Omental fat pad (tissue), 4 donors: ENCODE measurements at places on chromosomes 12 and 14.

- DNase-seq = no peak
These were observed 199.9 kb upstream of the FOXN3 start for GRCh38 chr14:89616852-89617341.

- DNase-seq = no peak
These were observed 333.6 kb downstream of the DPF3 start for GRCh38 chr14:72560331-72560730.

GRCh38 chr12:109461846-109462756 is 15.0 kb downstream of the KCTD10 start:
- DNase-seq = peak; percentile 74

GRCh38 chr14:100815478-100816285 is 10.2 kb upstream of the MEG3 start:
- no peak for DNase-seq

DNA sequence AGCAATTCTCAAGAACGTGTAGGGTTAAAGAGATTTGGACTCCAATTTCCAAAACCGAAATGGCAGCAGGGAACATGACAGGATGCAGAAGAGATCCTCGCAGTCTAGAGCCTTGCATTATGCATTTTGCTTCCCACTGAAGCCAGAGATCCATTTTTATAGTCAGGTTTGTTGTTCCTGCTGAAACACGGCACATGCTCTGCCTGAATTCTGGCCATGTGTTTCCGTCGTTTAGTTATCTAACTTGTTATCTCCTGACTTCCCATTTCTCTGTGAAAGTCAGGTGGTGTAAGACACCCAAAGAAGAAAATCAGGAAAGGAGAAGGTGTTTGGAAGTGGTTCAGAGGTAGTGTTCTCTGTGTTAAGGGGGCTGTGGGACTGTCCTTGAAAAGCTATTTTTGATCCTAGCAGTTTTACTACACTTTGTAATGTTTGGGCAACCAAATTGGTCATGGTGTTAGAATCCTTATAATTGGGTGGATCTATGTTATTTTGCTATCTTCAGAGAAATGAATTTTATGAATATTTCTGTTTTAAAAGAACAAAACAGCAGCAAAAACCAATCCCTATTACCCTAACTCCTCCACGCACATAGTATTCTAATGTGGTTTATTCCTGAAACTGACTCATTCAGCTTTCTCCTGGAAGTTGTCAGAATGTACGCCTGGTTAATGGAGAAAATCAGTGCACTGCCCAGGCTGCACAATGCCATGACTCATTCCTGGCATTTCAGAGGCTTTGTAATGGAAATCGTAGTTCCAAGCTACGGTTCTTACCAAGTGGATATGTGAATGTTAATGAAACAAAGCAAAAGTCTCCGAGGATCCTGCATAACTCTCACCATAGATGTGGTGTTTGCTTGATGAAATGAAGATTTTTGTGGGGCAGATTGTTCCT is 110.1 kb downstream of the SAMD4A start:
- DNase-seq = no peak

DNA sequence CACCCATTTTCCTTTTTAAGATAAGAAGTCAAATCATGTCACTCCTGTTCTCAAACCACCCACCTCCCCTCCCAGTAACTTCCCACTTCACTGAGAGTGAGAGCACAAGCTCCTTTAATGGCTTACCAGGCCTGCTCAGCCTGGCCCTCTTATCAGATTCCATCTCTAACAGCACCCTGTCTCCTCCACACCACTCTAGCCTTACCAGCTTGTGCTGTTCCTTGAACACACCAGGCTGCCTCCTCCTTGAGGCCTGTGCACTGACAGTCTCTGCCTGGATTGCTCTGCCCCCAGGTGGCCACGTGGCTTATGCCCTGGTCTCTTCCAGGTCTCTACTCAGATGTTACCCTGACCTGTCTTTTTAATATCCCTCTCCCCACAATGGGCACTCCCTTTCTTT is 40.1 kb upstream of the EVL start:
- no peak for DNase-seq

GRCh38 chr12:25082628-25083027 is 112.3 kb downstream of the DNAI7 start:
- no peak for DNase-seq

DNA sequence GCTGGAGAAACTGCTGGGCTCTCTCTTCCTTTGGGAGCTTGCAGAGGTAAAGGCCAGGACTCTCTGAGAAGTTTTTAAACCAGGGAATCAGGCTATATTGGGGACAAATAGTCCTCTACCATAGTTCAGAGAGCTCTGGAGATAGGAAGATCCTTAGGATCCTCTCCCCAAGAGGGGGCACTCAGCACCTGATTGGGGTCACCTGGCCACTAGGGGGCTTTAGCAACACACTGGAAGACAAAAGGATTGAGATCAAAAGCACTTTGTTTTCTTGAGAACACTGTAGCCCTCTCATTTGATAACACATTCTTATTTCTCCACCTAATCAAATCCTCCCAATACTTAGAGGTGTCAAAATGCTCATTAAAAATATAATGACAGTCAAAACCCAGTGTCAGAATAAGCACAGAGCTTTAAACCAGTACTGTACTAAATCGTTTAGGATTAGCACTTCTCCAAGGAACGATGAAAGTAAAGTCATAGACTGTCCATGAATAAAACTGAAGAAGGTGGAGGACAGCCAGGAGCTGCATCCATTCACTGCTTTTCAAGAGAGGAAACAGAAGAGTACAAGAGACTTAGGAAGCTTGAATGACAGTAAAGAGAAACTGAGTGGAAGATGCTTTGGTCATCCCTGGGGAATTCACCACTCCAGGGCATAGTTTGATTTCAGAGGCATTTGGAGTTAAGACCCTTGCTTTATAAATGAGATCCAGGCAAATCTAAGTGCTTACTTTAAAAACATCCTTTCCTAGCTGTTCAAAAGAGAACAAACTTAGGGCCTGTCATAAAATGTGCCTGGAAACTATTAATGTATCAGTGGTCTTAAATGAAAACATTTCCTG is 26.5 kb downstream of the BMP4 start:
- DNase-seq = no peak

DNA sequence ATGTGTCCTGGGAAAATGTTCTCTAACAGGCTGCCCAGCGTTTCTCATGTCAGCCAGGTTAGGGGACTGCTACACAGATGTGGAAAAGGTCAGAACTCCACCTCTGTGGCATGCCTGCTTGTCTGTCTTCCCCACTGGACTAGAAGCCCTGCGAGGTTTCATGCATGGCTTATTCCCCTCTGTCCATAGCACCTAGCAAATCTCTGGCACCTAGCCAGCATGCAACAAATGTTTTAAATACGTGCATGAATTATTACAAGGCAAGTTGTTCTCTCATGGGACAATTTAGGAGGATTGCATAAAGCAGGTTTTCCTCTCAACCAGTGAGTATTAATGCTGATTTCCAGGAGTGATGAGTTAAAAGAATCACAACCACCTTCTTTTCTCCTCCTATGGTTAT is 21.4 kb upstream of the KCNK13 start:
- DNase-seq = no peak

DNA sequence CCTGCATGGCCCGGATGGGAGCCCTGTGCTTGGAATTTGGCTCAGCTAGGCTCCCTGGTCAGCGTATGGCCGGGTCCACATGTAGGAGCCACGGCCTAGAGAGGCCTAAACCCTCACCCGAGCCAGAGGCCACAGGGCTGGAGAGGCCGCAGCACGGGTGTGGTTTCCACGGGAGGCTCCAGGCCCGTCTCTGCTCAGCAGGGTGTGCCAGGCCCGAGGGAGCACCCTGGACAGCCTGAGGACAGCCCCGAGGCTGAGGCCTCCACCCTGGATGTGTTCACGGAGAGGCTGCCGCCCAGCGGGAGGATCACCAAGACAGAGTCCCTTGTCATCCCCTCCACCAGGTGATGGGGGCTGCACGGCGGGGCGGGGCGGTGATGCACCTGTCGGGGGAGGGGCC is 17.6 kb upstream of the TEX22 start:
- no peak for DNase-seq

- peak; percentile 26 for DNase-seq
These were observed at the start of gene ANKRD33 for GRCh38 chr12:51887476-51888315. Gene ANKRD33, plus strand, starts transcription at chr12:51888103. Its CDS starts 84 bp downstream, at chr12:51888187.

DNA sequence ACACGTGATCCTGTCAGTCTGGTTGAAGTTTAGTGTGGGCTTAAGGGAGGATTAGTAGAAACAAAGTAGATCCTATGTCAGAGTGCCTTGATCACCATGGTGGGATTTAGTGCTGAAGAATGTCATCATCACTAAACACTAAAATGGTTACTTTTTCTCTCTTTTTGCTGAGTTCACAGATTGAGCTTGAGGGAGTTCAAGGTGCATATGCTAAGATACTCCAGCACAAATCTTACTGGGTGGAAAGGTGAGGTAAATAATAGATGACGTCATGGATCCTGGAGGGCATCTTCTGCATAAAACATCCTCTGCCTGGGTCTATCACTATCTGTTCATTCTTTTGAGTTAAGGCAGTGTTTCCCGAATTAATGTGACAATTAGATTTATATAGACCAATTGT is 4.9 kb downstream of the GALNT8 start:
- no peak for DNase-seq

GRCh38 chr12:50302686-50303085 is 19.4 kb upstream of the LIMA1 start:
- DNase-seq = no peak

GRCh38 chr14:35147711-35148110 is 25.4 kb downstream of the PRORP start:
- DNase-seq = no peak

DNA sequence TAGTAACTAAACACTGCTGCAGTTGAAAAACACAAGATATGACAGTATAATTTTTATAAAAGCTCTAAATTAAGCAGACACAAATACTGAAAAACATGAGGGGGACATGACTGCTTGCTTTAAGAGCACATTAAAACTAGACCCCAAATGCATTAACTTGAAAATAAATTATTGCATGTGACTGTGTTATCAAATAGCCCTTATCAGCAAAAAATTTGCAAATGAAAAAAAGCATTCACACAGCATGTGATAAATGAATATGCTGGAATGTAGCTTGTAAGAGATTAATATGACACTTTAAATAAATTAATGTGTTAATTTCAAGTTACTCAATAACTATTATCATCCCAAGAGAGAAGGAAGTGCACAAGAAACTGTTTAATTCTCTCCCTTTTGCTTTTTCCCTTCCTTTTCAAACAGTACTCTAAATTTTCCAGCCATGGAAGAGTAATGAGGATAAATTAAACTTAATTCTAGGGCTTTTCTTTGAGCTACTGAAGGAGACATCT is 1422.1 kb upstream of the FLRT2 start:
- no peak for DNase-seq

DNA sequence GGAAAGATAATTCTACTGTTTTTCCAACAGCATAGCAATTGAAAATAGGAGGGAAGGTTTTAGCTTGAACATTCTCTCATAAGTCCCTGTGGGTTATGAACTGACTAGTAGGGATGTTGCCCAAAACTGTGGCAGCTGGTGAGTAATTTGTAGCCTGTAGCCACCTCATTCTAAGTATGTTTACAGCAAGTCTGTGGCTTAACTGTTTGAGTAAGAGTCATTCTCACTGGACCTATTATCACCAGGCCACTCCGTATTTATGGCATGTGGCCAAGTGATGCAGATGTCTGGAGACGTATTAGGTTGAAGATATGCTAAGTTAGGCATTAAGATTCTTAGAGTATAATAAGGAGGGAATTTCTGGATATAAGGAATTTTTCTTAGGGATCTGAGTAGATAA is 458.3 kb downstream of the ETNK1 start:
- no peak for DNase-seq

GRCh38 chr12:88998421-88998820 is 353.9 kb downstream of the DUSP6 start:
- DNase-seq = no peak
